ENCODE measurements at places on chromosomes 11 and 22.
A peak's percentile ranks its signal among the peaks of the same experiment; 100 is the strongest.

GRCh38 chr22:19669570-19669969 is 44.7 kb upstream of the SEPTIN5 start:
- no peak for DNase-seq

- DNase-seq, result no peak
These were observed 159.1 kb downstream of the WNT11 start for GRCh38 chr11:76047231-76047630.

DNA sequence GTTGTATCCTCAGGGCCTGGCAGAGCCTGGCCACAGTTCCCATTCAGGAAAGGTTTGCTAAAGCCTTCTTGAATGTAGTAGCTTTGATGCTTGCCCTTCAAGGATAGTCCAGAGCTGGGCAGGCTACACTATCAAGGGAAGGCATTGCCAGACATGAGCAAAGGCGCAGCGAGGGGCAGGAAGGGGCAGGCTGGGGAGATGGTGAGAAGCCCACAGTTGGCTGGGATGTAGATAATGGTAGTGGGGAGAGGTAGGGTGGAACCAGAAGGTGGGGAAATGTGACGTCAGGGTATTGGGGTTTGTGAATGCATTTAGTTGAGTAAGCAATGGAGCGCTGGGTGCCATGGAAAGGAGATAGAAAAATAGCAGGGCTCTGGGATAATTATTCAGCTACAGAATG is 28.6 kb downstream of the LRRC32 start:
- DNase-seq, result peak; percentile 13

- DNase-seq, result no peak
These were observed 131.2 kb downstream of the TTC17 start for GRCh38 chr11:43489869-43490465.

DNA sequence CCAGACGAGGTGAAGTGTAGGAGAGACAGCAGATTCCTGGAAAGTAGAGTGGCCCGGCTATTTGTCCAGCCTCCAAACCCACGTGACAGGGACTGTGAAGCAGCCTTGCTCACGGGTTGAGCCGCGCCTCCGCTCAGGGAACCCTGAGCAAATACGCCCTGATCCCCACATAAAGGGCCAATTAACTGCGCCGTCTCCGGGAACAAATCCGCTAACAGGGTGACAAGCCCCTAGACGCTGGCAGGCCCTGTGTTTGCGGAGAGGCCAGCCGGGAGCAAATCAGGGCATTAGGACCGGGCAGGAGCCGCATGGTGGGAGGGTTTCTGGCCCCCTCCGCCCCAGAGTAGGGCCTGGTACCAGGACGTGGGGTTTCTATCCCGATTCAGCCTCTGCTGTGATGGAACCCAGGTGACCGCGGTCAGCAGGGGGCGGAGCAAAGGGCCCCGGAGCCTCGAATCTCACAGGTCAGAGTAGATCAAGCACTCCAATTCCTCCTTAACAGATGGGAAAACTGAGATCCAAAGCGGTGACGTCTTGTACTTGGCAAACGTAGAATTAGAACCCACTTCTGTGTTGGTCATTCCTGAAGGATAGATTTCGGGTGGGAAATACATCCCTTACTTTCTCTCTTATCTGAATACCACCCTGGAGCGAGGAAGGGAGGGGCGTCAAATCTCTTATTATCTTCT is 2.0 kb upstream of the ROBO3 start:
- DNase-seq, result no peak

GRCh38 chr22:38718414-38718813 is 12.7 kb downstream of the GTPBP1 start:
- DNase-seq, result no peak

GRCh38 chr11:100878474-100878873 is 191.4 kb downstream of the ARHGAP42 start:
- no peak for DNase-seq

- no peak for DNase-seq
These were observed 213.2 kb downstream of the TTC28 start for GRCh38 chr22:28466399-28466798.

GRCh38 chr11:101482556-101483124 is 101.2 kb downstream of the TRPC6 start:
- no peak for DNase-seq

- DNase-seq, result no peak
These were observed 2.1 kb upstream of the MOB2 start for GRCh38 chr11:1488575-1489180.

GRCh38 chr11:95715777-95716241 is 73.8 kb downstream of the FAM76B start:
- DNase-seq, result peak; percentile 72

DNA sequence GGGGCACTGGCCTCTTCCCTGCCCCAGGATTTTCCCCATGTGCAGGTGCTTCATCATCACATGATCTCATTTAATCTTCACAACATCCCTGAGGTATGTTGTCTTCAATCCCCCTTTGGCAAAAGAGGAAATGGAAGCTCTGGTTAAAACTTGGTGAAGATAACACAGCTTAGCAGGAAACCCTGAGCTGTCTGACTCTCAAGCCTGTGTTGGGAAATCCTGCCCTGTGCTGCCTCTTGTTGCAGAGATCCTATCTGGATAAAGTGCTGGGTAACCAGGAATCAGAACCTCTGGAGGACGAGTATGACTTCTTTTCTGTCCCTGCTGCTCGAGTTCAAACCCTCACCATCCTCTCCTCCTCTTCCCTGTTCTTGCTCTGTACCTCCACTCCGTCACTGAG is 13.1 kb upstream of the E2F8 start:
- DNase-seq, result no peak

DNA sequence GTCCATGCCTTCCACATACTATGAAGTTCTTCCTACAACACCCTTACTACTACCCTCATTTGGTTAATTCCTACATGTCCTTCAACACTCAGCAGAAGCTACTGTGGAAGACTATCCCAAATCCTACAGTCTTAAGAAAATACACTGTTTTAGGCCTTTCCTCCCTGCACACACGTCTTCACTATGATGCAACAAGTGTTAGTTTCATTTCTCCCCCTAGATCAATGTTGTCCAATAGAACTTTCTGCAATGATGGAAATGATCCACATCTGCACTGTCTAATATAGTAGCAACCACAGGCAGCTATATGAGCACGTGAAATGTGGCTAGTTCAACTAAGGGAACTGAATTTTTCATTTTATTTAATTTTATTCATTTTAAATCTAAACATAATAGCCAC is 46.7 kb upstream of the CCDC34 start:
- no peak for DNase-seq

DNA sequence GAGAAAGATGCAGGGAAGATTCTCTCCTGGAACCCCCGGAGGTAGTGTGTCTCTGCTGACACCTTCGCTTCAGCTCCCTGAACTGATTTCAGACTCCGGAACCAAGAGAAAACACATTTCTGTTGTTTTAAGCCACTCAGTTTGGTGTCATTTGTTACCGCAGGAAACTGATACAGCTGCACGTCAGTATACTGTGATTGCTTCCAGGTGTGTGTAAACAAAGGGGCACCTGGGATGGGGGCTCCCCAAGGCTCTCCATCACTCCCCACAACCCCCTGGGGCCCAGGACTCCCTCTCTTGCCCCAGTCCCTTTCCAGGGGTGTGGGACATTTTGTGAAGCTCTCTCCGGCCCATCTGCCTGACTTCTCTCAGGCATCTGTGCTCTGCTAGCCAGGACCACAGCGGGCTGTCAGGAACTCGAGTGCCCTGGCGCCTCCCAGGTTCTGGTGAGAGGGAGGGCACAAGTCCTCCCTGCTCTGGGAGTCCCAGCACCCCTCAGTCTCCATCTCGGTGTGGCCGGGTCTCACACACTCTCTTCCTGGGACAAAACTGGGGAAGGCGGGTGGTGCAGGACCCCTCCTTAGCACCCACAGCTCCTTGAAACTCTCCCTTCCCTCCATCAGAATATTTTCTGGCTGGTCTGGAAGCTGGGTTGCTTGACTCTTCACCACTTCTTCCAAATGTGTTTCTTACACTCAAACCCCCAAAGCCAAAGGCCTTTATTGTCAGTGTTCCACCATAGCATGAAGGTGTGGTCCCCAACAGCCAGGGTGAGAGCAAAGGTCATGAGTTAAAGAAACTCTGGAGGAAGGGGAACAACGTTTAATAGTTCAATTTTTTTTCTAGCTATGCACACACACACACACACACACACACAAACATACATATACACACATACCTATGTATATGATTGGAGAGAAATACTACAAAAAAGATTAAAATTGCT is 35.0 kb upstream of the TSKU start:
- no peak for DNase-seq

GRCh38 chr11:78219493-78220217 is 30.9 kb downstream of the USP35 start:
- DNase-seq, result no peak

- no peak for DNase-seq
These were observed 16.7 kb upstream of the SYT12 start for GRCh38 chr11:67006029-67006884.

DNA sequence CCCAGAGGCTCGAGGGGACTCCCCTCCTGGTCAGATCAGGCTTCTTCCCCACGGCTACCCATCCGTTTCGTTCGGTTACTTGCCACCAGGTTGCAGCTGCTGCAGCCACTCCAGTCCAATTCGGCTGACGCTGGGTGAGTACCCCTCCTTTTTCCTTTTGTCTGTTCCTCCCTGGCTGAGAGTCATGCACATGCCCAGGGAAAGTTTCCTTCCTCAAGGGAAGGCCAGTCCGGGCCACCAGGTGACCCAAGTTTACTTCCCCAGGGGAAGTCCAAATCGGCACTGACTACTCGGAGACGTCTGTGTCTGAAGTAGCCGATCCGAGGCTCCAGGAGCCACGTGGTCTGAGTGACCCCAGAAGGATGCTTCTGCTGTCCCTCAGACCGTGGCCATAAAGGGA is 13.2 kb upstream of the OR56A3 start:
- DNase-seq, result no peak

- DNase-seq, result no peak
These were observed 9.7 kb downstream of the GRIA4 start for GRCh38 chr11:105619556-105619955.

DNA sequence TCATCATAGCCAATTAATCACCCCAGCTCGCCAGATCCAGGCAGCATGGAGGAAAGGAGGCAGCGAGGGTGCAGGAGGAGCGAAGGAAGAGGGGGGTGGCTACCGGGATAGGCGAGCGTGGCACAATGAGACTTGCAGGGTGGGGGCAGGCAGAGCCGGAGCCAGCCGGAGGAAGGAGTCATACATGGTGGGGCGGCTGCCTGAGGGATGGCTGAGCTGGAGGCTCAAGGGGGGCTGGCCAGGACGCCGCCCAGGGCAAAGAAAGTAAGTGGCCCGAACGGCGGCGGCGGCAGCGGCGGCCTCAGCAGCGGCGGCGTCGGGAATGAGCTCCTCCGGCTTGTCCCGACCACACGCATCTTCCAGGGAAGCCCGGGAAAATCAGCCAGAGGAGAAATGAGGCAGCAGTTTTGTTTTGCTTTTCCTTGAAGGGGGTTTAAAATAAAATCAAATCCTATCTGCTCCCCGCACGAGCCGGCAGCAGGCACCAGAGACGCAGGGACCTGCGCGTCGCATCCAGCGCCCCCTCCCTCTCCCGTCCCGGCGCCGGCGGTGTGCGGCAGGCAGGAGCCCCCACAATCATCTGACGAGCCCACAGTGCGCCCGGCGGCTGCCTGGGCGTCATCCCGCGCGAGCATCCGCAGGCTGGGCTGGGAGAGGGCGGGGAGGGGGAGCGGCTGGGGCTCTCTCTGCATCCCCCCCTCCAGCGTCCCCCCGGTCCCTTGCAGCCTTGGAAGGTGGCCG is 263.6 kb downstream of the CTTN start:
- DNase-seq, result no peak

- peak; percentile 61 for DNase-seq
These were observed 226.7 kb upstream of the NARS2 start for GRCh38 chr11:78801161-78801884.

- DNase-seq, result no peak
These were observed 666 bp downstream of the SLC25A18 start for GRCh38 chr22:17563936-17564391.

- no peak for DNase-seq
These were observed 15.0 kb upstream of the OR51M1 start for GRCh38 chr11:5368502-5369043.

DNA sequence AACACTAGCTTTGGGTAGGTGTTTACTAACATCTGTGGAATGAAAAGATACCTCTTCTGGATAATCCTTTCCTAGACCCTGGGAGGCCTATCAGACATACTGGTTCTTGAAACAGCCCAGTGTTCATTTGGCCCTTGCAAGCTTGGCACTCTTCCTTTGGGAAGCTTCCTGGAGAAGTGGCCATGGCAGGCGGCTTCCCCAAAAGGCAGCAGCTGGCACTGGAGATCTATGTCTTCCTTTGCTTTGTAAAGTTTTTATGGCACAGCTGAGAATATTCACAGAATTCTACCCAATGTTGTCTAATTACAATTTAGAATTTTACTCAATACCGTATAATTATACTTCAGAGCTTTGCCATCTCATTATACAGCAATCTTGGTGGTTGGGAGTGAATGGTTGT is 199.2 kb upstream of the C11orf87 start:
- no peak for DNase-seq

- no peak for DNase-seq
These were observed 89.0 kb downstream of the RRAS2 start for GRCh38 chr11:14269692-14270573.

DNA sequence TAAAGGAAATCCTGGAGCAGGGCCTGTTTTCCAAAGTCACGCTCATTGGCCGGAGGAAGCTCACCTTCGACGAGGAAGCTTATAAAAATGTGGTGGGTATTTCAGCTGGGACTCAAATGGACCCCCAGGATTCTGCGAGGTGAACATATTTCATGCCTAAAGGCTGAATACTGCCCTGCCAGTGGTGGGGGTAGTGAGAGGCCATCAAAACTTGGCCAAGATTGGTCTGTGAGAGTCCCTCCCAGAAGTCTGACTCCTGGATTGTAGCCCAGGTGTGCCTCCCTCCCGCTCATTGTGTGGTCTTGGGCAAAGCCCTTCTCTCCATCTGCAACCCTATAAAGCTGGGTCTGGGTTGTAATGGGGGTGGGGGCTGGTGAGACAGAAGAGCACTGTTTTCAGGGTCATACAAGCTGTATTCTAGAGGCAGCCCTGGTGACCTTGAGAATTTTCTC is 853 bp downstream of the HTATIP2 start:
- no peak for DNase-seq

- DNase-seq, result no peak
These were observed 27.5 kb downstream of the ZBTB16 start for GRCh38 chr11:114087025-114087424.

DNA sequence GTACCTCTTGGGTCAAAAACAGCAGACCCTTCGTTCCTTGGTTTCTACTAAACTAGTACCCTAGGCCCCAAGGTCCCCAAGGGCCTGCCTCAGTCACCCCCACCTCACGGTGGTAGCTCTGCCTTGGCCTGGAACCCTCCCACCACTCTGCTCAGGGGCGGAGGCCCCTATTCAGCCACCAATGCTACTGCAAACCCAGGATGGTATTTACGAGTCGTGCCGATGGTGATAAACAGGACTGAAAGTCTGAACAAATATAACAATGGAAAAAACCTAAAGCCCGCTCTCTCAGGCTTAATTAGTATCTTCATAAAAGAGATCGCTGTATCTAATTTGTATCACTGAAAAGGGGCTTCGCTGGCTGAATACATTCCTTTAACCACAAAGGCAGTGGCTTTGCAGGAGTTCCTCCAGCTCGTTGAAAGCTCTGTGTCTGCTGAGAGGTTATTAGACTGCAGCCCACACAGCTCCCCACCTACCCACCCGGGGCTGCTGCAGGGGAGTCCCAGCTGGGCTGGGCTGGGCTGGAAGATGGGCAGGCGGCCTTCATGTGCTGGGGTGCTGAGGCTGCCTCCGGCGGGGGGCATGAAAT is 15.2 kb downstream of the SHISAL1 start:
- DNase-seq, result no peak

- peak; percentile 77 for DNase-seq
These were observed 19.8 kb upstream of the PLET1 start for GRCh38 chr11:112280268-112281126.

- DNase-seq, result no peak
These were observed 2.9 kb downstream of the SUSD2 start for GRCh38 chr22:24184057-24184798.

- DNase-seq, result no peak
These were observed 263.1 kb downstream of the TMEM135 start for GRCh38 chr11:87300640-87301380.

Measured in CD4-positive, alpha-beta T cell treated with Interleukin-15 for 1 hour (primary cell).